ENCODE measurements at places on chromosomes 5 and 9. TPM values are rescaled to one million over a fixed set of nuclear protein-coding genes. Genes with fewer than 3 reads are reported as not detected.
A peak's percentile ranks its signal among the peaks of the same experiment; 100 is the strongest.

CCDC180 gene
- 7.9 TPM for total RNA-seq

DNA sequence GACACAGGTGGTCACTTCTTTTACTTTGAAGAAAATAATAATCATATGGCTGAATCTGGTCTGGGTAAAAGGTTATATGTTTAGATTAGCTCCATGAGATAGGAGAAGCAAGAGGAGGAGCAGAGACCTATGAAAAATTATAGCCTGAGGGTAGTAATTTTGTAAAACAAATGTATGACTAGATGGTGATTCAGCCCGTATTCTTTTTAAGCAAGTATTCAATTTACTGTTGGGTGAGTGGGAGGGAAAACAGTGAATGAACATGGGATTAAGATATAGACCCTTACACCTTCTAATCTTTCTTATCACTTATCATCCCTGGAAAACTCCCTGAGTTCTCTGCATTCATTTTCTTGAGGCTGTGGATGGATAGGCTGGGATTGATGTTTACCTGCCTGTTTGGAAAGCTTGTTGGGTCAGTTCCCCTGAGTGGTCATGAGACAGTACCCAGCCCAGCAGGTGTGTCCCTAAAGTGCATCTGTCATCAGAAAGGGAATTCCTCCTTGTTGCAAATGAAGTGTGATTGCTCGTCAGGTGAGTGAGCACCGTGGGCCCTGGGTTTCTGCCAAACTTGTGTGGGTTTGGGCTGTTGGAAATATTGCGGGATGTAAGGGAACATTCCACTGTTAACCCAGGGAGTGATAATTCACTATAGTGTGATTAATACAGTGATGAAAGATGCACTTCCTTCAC is 101.2 kb upstream of the GDNF start:
- DNase-seq: no peak

- DNase-seq: no peak
These were observed 5.6 kb upstream of the RNF44 start for GRCh38 chr5:176542596-176543427.

- no peak for DNase-seq
These were observed 566 bp downstream of the RPP25L start for GRCh38 chr9:34611251-34611810.

DNA sequence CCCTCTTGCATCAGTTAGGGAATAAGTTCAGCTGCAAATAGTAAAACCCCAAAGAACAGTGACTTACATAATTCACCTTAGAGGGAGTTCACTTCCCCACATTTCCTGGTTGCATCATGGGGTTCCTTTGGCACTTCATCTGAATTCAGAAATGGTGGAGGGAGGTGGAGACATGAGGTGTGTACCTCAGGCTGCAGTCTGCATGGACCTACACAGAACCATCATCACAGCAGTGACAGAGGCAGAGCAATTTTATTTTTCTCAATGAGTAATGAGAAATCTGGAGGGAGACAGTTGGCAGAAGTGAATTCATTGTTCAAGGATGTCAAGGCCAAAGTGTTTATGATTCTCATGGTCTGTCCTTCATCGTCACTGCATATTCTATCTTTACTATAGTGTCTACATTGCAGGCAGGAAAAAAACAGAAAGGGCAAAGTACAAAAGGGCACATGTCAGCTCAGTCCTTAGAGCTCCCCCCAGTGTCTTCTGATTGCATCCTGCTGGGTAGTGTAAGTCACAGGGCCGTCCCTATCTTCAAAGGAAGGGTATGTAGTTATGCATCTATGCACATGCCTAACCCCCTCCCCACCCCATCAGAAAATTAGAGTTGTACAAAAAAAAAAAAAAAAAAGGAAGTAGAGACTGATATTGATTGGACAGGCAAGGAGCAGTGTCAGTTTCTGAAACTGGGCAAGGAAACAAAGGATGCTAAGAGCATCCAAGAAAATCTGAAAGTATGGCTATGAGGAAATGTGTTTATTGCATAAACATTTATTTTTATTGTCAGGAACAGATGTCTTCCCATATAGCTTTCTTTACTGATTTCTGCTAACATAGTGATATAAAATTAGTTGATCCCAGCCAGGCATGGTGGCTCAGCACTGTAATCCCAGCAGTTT is 132.7 kb upstream of the APC start:
- DNase-seq: peak; percentile 29
